ENCODE measurements at places on chromosomes 5 and 9. TPM values are rescaled to one million over a fixed set of nuclear protein-coding genes. Genes with fewer than 3 reads are reported as not detected.

CAVIN4 gene
- 1.5 TPM for total RNA-seq

NR2F1-AS1 gene
- total RNA-seq: 20.3 TPM

RNF183 gene
- total RNA-seq: not detected

KCNV2 gene
- total RNA-seq: not detected

SPATA9 gene
- 0.85 TPM for total RNA-seq

PROP1 gene
- total RNA-seq: not detected

GARNL3 gene
- total RNA-seq: 1.3 TPM

WNT8A gene
- total RNA-seq: not detected

MOB3B gene
- under 0.01 TPM for total RNA-seq

MEIKIN gene
- total RNA-seq: not detected
